BE2C (cell line): ENCODE measurements at places on chromosomes 13 and 19.

- no peak for DNase-seq
These were observed 75.0 kb upstream of the SLC15A1 start for GRCh38 chr13:98827449-98827848.

GRCh38 chr19:43562226-43562697 is 13.1 kb downstream of the XRCC1 start:
- DNase-seq: no peak

- DNase-seq: no peak
These were observed 15.2 kb downstream of the ZNF221 start for GRCh38 chr19:43966079-43966694.

DNA sequence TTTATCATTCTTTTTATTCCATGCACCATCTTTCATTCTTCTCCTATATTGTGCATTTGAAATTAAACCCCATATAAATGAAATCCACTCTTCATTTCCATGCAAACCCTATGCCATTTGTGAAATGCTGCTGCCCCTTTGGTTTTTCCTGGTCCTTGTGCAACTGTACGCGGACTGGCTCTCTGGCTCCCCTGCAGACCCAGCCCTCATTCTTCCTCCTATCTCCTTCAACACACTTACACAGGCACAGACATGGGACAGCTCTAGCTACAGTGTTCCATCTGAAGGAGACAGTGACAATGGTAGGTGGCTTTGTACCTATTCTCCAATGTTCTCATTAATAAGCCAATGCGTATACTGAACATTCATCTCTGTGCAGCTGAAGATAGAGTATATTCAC is 81.6 kb downstream of the ESD start:
- no peak for DNase-seq
